ENCODE measurements at places on chromosomes 6 and 20. TPM values are rescaled to one million over a fixed set of nuclear protein-coding genes. Genes with fewer than 3 reads are reported as not detected.

HRH3 gene
- 0.23 TPM for total RNA-seq

ATP5F1E gene
- total RNA-seq = 27.4 TPM

KCNK15 gene
- total RNA-seq = 0.23 TPM

TULP1 gene
- 3.1 TPM for total RNA-seq

MCCD1 gene
- total RNA-seq = 9.8 TPM

C6orf163 gene
- total RNA-seq = 6.2 TPM

CLVS2 gene
- total RNA-seq = 0.18 TPM

RFX6 gene
- total RNA-seq = not detected

PCMTD2 gene
- 96.7 TPM for total RNA-seq

PBOV1 gene
- total RNA-seq = not detected

LINC00237 gene
- not detected for total RNA-seq

MAS1 gene
- not detected for total RNA-seq

KCNQ5 gene
- total RNA-seq = 2.0 TPM

MRPS10 gene
- 27.1 TPM for total RNA-seq

CLPSL2 gene
- not detected for total RNA-seq

PDE10A gene
- 38.2 TPM for total RNA-seq

RIN2 gene
- 64.3 TPM for total RNA-seq
